H9 (cell line): ENCODE measurements at places on chromosomes 13 and 19.

GRCh38 chr19:54105796-54106195 is 3.1 kb downstream of the NDUFA3 start:
- DNase-seq = no peak

DNA sequence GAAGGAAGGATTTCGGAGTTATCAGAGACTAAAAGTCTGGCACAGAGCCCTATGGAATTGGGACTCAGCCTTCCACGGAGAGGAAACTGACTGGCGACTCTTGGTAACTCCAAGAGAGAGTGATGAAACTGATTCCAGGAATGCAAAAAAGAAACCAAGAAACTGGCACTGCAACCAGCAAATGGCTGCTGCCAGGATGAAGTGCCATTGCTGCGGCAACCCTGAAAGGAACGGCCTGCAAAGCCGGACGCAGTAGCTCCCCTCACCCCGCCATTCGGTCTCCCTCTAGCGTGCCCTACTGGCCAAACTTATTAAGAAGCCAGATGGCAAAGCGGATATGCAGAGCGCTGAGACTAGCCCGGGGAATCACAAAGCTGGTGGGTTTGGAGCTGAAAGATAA is 236.0 kb downstream of the PCDH9 start:
- DNase-seq = peak; percentile 85

DNA sequence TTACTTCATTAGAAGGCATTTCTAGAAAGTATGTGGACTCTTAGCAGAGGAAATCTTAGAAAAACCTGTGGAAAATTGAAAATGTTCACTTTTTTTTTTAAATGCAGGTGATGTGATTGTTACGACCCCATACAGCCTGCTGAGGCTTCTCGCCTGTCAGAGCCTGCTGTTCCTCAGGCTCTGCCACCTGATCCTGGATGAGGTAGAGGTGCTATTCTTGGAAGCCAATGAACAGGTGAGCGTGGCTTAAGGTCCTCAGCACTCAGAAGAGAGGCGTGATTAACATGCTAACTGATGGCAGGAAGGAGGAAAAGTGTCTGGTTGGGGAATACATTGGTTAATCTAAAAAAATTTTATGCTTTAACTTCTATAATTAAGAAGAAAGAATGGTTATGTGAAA is 71.4 kb downstream of the SLC7A9 start:
- no peak for DNase-seq

DNA sequence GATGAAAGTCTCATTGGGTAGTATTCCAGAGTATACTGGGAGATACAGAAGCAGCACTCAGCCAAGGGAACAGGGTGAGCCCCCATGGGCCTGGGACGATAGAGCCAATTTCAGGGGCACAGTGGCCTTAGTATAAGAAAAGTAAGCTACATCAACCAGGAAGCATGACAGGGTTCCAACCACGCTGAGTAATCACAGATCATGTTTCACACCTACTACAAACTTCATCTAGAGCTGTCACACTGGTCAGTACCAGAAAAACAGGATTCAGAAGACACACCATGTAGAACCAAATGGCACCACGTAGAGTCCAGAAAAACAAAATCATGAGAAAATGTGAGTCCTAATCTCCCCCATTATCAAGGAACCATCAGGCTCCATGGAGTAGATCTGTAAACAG is 1292.4 kb upstream of the MIR17HG start:
- DNase-seq = no peak

DNA sequence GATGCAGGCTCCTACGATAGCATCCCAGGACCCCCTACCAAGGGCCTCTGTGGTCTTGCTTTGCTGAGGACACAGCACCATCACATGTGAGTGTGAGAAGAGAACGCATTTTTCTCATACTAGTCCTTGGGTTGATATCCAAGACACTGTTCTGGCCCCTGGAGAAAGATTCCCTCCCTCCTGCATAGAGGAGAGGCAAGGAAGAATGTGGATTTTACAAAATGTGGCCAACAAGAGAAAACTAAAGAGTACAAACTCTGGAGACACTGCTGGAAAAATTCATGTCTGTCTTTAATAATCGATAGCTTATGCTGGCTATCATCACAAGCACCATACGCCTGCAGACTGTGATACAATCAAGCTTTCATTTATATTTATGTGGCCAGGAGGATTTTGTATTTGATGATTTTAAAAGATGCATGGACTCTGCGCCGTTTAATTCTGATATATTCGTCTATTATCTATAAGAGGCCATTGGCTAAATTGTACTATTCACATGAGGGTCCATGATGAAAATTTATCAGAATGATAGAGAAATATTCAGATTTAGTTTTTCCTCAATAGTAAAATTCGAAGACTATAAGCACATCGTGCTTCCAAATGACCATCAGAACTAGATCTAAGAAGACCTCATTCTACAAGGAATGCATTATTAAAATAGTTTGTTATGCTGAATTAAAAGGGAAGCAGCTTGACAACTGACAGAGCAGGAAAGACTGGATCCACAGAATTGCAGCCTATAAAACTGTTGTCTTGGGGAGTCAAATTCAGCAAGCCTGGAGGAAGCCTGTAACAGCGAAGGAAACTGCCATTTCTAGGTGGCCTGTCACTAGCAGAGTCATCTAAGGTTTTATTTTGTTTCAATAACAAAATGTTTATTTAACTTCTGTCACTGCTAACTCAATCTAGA is 578.7 kb downstream of the DIAPH3 start:
- no peak for DNase-seq

- no peak for DNase-seq
Measured at GRCh38 chr13:110627351-110627750, 12.0 kb downstream of the NAXD start.

GRCh38 chr19:39557811-39558623 is 18.1 kb upstream of the EID2 start:
- DNase-seq = no peak

DNA sequence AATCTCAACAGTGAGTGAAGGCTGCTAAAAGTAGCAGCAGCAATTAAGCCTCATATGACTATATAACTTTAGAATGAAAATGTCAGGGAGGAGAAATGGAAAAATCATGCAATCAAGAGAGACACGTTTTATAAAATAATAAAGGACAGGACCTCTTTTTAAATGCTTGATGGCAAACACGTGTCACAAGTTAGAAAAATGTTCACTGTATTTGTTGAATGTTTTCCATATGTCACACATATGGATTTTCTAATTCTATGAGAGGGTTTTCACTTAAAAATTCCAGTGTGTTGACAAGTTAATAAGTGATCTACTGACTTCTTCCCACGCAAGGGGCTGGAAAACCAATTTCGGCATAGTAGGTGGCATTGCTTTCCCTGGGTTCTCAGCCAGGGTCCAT is 27.7 kb upstream of the KCTD12 start:
- no peak for DNase-seq

DNA sequence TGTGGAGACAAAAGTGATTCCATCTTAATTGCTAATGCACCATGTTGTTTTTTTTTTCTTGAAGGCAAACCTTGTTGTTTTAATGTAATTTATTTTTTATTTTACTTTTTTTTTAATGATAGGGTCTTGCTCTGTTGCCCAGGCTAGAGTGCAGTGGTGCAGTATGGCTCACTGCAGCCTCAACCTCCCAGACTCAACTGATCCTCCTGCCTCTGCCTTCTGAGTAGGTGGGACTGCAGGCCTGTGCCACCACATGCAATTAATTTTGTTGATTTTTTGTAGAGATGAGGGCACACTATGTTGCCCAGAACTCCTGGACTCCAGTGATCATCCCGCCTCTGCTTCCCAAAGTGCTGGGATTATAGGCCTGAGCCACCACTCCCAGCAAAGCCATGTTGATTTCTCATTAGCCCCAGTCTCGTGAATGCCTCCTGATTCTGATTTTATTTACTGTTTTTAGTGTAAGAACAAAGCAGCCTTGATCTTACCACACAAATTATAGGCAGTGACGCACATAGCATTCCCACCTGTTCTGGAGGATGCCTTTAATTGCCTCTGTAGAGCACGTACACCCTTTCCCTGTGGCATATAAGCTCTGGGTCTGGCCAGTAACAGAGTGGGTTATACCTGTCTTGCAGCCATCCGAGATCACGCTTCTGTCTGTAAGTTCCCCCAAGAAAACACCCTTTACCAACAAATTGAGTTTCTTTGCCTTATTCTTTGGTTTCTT is 150.4 kb downstream of the GGACT start:
- no peak for DNase-seq

GRCh38 chr19:54612428-54612827 is 17.9 kb upstream of the LILRB1 start:
- DNase-seq = no peak

DNA sequence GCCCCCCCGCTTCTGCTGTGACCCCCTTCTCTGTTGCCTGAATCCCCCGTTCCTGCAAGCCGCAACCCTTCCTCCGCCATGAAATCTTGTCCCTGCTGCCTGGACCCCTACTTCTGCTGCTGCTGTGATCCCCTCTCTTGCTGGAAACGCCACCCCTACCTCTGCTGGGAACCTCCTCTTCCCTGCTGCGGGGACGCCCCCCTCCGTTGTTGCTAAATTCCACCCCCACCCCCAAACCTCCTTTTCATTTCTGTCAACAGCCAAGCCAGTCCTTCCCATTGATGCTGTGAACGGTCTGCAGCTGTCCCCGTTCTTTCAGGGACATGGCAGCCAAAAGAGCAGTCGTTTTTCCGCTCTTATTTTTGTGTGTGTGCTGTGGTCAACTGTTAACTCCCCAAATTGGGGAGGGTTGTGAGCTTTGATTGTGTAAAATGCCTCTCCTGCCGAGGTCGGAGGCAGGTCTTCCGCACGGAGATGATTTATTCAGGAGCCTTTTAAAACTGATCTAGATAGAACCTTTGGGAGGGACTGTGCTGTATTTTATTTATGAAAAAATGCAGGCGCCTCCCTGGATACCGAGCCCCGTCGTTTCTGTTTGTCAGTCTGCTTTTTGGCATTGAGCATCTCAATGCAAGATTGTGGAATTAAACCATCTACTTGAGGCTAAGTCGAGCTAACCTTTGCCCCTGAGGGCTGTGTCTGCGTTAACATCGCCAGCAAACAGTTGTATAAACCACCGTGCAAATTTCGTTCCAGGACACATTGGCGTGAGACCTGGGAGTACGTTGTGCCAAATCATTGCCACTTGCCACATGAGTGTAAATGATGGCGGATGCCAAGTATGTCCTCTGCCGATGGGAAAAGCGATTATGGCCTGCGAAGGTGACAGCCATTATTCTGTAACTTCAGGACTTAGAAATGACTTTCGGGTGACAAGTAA is 27.9 kb upstream of the NDUFS7 start:
- DNase-seq = no peak

DNA sequence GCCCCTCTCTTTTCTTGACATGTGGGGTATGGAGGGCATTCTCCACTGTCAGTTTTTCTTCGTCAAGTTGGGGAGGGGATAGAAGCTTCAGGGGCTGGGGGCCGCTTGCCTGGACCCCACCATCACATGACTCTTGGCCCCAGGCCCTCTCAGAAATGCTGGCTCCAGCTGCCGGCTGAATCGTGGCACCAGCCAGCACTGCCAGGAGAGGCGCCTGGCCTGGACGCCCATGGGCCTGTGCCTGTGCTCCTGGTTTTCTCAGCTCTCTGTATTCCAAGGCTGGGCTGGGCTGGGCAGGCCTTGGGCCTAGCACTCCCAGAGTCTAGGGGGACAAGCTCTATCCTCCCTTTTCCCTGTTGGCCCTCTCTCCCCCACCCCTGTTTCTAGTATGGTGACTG is 38.6 kb downstream of the LYL1 start:
- DNase-seq = no peak

DNA sequence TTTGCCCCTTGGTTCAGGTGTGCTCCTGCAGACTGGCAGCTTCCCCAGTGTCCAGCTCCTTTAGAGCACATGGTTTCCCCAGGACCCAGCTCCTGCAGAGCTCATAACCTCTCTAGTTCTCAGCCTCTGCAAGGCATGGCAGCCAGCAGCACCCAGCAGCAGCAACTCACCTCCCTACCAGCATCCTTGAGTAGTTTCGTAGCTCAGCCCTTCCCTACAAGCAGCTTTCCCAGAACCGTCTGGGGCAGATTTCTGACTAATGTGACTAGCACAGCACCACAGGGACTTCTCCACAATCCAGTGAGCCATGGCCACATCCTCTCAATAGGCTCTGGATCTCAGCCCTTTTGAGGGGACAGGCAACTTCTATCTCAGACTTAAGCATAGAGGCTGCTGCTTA is 14.1 kb upstream of the METTL21C start:
- DNase-seq = no peak

DNA sequence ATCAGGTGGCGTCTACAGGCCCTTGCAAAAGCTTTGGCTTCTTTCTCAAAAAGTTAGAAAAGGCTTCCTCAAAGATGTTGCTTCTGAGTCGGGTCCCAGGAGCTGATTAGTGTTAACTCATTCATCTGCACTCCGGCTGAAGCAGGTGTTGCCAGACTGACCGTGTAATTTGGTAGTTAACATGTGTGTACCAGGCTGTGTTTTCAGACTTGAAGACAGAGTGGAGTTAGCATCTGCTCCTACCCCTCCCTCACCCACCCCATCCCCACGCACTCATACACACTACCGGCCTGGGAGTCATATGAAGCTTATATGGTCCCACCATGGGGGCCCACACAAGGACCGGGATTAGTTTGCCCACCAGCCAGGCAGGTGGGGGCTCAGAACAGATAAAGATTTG is 111.5 kb downstream of the DNAJC15 start:
- DNase-seq = no peak

- no peak for DNase-seq
Measured at GRCh38 chr13:106517109-106517847, 18.2 kb downstream of the EFNB2 start.

DNA sequence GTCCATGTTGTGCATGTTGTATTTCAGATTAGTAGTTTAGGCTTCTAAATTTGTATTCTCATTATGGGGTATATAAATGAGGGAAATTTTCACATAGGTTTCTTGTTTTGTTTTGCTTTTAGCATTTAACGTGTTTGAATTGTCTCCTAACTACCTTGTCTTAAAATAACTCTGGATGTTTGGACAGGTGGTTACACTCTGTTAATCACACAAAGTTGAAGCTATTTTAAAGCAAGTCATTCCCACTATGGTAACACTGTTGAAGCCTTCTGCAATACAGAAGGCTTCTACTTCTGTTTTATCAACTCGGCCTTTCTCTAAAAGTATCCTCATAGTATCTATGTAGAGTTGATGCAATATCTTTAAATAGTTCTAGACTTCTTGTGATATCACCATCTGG is 245.3 kb upstream of the HTR2A start:
- DNase-seq = no peak

GRCh38 chr19:30936276-30936675 is 413.0 kb downstream of the TSHZ3 start:
- no peak for DNase-seq

- no peak for DNase-seq
Measured at GRCh38 chr13:61170856-61171255, 244.8 kb downstream of the PCDH20 start.

DNA sequence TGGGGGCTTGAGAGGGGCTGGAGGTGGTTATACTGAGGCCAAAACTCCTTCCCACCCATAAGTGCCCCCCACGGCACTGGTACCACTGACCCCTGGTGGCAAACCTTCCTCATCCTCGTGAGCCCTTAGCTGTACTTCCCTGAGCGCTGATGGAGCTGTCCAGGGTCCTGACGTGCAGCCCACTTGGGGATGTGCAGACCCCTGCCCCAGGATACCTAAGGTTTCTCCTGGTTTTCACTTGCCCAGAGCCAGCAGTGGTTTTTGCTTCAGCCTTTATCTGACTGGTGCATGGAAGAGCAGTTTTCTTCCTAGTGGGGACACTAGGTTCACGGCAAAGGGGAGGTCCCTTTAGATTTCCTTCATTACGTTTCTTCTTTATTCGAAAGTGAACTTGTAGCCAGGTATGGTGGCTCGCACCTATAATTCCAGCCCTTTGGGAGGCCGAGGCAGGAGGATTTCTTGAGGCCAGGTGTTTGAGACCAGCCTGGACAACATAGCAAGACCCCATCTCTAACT is 28.7 kb upstream of the KCTD15 start:
- DNase-seq = peak; percentile 82
